Kidney epithelial cell (primary cell): ENCODE measurements at places on chromosomes 1 and 21.
A peak's percentile ranks its signal among the peaks of the same experiment; 100 is the strongest.

GRCh38 chr1:18404460-18404859, 76.3 kb upstream of the KLHDC7A start:
- DNase-seq: no peak

DNA sequence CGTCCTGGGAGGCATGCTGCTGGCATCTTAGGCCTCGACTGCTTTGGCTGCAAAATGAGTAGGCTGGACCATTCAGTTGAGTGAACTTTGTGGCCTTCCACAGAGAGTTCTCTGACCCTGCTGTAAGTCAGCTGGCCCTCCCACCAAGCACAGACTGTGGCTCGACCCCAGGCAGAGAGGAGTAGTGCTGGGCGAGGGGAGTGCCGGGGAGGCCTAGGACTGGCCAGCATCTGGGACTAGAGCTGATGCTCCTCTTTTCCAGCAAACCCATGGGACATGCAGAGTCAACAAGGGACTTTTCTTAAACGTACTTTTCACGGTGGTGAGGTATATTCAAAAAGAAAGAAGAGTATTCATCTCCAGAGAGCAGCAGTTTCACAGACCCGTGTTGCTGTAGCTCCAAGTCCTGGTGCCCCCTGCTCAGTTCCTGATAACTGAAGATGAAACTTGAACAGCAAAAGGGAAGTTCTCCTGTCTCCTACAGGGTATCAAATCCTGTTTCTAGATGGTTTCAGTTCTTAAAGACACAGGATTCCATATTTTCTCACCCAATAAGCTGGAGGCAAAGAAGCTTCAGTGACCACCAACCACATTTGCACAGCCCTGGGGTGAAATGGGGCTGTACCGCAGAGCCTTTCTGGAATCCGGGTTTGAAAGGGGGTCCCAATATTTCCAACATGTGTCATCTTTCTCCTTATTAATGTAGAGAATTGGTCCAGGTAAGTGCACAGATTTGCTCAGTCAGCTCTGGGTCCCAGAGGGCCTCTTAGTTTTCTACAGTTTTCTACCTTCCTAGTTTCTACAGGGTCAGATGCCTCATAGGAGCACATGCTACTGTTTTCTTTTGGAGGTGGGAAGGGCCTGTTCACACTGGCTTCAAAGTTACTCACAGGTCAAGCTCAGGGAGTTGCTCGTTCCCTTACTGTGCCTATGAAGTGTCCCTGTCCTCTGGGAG, 20.9 kb downstream of the BATF3 start:
- no peak for DNase-seq

DNA sequence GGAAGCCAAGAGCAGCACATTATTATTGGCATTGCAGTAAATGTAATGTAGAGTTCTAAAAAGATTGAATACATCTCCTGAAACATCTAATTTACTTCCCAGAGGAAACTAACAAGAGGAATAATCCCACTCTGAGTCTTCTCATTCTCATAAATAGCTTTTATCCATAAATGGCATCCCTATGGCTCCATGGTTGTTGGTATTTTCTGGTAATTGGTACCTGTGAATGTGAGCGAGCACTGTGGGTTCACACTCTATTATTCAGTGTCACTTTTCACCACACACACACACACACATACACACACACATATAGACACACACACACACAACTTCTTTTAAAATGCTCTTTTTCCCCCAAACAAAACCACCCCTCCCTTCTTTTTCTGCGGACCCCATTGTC, 4.7 kb upstream of the WLS start:
- DNase-seq: no peak

GRCh38 chr1:182955596-182956588, 2.9 kb upstream of the SHCBP1L start:
- DNase-seq: peak; percentile 79

DNA sequence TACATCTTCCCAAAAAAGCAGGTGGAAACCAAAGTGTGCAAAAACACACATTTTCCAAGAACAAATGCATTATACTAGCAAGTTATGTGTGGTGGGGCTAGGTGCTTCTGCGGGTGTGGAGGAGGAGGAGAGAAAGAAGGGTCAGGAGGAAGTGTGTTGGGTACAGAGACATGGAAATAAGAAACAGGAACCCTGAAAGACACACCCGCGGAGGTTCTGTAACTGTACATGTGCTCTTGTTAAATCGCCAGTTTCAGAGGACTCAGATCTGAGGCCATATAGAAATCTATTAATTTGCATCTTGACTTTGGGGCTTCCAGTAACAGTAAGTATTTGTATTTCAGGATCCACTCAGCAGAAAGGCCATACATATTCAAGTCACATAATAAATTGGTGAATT, 30.9 kb downstream of the ERG start:
- DNase-seq: no peak

- DNase-seq: no peak
Observed at GRCh38 chr1:27152829-27153548, 1.9 kb downstream of the SLC9A1 start.

DNA sequence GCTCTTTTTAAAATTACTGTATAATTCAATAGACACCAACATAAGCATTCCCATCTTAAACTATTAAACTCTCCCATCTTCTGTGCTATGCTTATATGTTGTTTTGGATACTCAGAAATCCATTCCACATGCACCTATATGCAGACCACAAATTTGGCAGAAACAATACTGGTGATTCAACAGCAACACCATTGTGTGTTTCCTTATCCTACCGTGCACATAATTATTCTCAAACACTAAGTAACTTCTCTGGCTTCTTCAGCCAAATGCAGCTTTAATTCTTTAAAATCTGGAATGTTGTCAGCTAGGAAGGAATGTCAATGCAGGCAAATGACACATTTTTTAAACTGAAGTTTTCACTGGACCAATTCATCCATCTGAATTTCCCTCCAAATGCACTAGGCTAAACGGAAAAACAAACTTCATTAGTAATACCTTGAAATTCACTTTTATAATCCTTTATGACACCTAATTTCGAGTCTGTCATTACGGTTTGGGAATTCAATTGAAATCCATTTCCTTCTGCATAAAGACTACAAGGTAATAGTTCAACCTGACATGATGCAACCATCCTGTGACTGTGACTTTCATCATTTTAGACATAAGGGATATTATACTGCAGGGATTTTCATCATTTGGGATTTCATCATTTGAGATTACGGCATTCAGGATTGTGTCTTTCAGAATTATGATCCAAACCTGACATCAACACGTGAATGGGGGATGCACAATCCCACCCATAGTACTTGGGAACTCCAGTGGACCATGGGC, 308.5 kb downstream of the LTN1 start:
- no peak for DNase-seq

GRCh38 chr1:3672231-3672970, 20.1 kb downstream of the TP73 start:
- DNase-seq: no peak

DNA sequence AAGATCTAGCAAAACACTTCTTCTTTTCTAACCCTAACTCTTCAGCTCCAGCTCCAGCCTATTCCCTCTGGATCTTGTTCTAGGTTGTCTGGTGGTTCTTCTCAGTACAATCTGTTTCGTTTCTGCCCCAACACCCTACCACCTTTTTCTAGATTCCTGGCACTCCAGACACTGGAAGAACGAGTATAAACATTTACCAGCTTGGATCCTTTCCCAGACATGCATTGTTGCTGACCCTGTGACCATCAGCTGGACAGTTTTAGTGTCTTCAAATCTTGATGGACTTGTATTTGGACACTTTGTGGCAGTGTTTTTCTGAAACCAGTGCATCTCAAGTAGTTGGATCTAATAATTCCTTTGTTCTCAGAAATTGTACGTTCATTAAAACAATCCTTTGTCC, 30.6 kb upstream of the CACNA1E start:
- no peak for DNase-seq

DNA sequence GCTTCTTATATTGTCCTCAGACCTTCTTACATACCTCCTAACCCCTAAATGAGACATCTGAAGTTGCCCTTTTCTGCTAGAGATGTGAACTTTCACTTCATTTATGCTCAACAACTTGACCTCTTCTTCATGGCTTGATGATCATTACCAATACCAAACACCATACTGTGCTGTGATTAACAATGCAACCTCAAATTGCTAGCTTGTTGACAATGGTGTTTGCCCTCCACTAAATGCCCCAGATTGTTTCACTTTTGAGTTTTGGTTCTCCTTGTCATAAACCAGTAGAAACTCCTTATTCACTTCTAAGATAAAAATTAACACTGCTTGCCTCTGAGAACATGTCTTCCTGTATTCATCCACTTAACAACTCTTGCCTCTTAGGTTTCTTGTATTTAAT, 5.6 kb downstream of the JAK1 start:
- DNase-seq: no peak

DNA sequence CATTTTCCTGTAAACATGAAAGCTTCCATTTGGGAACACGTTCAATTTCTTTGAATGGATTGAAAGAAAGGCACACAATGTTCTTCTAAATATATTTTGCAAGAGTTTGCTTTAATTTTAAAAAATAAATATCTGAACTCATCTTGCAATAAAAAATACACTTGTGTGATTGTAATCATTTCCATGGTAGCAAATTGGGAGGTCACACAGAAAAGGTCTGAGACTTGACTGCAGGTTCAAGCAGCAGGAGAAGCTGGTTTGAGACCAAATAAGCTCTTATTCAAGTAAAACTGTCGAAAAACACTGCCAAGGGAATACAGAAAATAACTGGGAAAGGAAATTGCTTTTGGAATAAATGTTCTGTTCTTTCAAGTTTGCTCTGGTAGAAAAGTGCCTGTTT, 498.9 kb downstream of the ADGRL2 start:
- DNase-seq: no peak
